NCI-H1092 (cell line): ENCODE measurements at places on chromosomes 2 and 18.
A peak's percentile ranks its signal among the peaks of the same experiment; 100 is the strongest.

DNA sequence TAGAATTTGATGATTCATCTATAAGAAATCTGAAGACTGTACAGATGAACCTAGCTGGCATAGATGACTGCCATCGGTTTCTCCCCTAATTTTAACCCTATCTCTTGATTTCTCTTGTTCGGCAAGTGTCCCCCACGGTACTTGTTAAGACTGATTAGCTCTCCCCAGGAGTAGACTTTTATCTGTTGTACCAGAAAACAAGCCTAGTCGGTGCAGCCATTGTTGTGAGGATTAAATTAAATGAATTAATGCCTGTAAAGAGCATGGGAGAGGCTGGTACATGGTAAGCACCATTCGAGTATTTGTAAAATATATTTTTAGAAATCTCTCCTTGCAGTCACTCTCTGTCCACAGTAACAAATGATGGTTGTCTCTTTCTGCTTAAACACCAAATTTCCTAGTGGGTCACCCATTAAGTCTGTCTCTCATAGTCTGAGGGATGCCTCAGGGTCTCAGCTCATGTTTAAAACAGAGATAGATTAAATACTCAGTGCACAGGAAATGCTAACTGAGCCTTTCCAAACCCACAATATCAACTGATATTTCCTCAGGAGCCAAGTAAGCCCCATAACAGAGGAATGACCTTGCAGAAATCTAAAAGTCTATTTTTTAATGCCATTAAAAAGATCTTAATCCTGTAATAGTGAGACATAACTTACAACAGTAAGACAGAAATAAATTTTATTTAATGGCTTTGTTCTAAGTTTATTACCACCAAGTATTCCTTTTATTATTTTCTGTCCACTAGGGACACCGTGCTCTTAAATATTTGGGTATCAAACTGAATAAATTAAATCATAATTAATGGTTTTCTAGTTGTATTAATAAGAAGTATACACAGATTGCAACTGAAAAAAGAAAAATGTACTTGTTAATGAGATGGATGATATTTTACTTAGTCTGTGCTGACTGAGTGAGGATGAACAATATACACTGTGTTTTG is 2.9 kb upstream of the B4GALT6 start:
- no peak for DNase-seq

DNA sequence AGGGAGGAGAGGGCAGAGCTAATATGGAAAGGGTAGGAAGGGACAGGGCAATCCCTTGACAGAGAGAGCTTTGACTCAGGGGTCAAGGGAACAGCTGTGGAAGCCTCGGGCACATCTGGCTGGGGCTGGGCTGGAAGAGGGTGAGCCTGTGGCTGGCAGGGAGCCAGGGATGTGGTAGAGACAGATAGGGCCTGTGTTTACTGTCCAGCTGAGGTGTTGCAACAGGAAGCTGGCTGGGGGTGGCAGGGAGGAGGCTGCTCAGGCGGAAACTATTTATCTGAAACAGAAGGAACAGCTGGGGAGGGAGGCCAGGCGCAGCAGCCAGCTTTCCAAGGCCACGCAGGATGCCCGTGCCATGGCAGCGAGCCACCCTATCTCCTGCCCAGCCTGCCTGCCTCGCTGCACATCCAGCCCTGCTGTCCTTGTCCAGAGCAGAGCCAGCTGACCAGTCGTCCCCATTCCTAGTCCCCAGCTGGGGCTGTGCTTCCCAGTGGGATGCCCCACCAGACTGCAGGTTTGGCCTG is 264.7 kb downstream of the CYP26B1 start:
- no peak for DNase-seq

- DNase-seq, result no peak
Measured at GRCh38 chr2:158805936-158806335, 10.8 kb downstream of the DAPL1 start.

DNA sequence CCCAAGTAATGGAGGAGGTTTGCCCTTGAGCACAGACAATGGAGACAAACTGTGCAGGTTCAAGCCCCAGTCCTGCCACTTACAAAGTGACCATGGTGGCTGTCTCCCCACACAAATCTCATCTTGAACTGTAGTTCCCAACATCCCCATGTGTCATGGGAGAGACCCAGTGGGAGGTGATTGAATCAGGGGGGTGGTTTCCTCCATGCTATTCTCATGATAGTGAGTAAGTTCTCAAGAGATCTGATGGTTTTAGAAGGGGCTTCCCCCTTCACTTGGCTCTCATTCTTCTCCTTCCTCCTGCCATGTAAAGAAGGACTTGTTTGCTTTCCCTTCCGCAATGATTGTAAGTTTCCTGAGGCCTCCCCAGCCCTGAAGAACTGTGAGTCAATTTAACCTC is 225.4 kb downstream of the TXNL1 start:
- no peak for DNase-seq

GRCh38 chr2:33467413-33467812 is 9.0 kb upstream of the RASGRP3 start:
- no peak for DNase-seq

DNA sequence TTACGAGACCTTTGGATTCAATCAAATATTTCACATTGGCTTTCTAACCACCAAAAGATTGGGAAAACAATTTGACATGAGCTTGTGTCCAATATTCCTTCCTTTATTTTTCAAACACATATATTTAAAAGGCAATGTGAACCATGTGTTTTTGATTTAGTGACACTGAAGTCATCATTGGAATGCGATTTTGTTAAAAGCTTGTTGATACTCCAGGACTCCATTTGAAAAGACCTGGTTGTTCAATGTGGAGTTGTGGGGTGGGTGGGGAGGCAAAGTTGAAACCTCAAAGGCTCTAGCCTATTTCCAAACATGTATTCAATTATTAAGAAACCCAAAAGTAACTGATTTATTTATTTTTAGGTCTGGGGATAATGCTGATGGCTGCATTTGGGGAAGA is 114.1 kb upstream of the TRIB2 start:
- DNase-seq, result no peak

- DNase-seq, result peak; percentile 77
Measured at GRCh38 chr2:113225263-113226259, 51.8 kb downstream of the PSD4 start.

GRCh38 chr2:132497591-132497990 is 81.0 kb downstream of the GPR39 start:
- DNase-seq, result no peak

DNA sequence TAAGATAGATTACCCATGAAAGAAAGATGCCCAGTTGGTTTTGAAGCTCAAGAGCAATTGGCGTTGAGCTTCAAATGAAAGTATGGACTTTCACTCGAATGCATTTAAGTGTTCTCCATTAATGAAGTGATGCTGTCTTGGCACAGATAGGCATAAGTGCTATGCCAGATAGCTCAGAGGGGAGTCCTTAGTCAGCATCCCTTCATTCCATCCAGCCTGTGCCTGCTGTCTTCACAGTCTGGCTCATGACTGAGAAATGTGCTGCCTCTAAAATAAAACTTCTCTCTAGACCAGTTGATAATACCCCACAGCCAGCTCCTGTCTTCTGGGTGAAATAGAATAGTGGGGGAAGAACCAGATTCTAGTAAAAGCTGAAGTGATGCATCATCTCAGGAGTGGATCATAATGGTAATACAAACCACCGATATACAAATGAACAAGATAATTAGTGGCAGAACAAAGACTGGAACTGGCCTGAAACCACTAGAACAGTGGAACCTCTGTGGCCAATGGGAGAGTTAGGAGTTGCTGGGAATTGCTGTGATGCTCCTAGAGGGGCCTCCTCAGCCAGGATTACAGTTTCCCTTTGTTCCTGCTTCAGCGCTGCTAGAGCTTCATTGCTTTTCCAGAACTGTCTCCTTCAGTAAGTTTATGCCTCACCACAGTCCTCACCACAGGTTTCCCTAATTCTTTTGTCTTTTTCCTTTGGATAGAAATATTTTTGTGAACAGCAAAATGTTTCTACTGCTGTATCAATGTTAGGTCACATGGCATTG is 359.3 kb downstream of the KIAA1328 start:
- DNase-seq, result no peak

- no peak for DNase-seq
Measured at GRCh38 chr2:212194396-212194795, 344.2 kb downstream of the ERBB4 start.

DNA sequence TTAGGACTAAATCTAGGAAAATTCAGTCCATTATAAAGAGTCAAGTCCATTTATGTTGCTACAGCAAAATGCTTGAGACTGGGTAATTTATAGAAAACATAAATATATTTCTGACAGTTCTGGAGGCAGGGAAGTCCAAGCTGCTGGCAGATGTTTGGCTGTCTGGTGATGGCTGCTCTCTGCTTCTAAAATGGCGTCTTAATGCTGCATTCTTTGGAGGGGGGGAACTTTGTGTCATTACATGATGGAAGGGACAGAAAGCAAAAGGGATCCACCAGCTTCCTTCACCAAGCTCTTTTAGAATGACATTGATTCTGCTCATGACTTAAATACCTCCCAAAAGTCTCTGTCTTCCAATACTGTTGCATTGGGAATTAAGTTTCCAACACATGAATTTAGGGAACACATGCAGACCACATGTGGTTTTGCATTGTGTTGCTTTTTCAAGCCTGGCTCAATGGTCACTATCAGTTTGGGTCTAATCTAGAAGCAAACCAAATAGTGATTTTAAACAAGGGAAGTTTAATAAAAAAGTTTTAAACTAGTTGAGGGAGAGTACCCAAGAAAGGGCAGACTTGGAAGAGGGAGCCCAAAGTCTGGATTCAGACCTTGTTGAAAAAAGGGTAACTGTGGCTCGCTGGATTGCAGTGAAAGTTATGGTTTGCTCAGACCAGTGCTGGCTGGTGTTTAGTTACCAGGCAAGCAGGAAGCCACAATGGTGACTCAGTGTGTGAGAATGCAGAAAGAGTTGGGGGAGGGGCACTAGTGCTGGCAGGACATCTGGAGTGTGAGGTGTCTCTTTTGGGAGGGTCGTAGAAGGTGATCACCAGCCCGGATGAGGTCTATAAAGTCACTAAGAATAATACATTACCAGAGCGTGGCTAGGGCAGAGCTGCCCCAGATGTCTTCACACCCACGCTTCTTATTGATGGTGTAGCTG is 30.8 kb downstream of the C18orf54 start:
- no peak for DNase-seq

- DNase-seq, result peak; percentile 60
Measured at GRCh38 chr2:44707945-44708660, 233.4 kb upstream of the SIX3 start.

DNA sequence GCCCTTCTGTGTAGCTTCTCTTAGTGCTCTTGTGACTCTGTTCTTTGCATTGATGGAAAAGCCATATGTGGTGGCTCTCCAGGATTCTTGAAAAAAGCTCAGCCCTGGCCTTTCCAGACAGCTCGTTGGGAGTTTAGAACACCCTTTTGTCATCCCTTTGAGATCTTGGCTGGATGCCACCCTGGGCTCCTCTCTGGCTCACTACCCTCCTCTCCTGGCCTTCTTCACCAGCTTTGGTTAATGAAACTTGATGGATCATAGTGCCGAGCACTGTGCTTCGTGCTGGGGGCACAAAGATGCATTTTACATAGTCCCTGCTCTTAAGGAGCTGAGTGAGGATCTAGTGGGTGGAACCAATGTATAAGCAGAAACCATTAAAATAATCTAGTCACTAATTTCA is 15.6 kb upstream of the FHOD3 start:
- no peak for DNase-seq

GRCh38 chr2:65016789-65017188 is 27.6 kb downstream of the SLC1A4 start:
- no peak for DNase-seq

- no peak for DNase-seq
Measured at GRCh38 chr2:212528106-212528856, 10.3 kb downstream of the ERBB4 start.

- DNase-seq, result peak; percentile 24
Measured at GRCh38 chr2:178891265-178891958, 84.2 kb upstream of the TTN start.

DNA sequence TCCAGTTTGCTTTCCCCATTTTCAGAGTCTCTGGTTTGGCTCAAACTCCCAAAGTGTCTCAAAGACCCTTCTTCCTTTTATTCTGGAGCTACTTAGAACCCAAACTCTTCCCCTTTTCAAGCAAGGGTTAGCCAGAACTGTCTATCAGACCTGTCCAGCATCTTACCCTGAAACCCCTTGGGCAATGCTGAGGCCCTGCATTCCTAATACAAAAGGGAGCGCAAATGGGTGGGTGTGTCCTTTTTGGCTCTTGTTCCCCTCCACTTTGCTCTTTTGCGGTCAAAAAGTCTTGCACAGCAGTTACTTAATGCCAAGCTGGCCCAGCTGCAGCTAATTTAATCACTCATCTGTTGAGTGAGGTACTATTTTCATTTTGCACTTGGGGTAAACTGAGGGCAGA is 231.2 kb upstream of the FOSL2 start:
- DNase-seq, result no peak

DNA sequence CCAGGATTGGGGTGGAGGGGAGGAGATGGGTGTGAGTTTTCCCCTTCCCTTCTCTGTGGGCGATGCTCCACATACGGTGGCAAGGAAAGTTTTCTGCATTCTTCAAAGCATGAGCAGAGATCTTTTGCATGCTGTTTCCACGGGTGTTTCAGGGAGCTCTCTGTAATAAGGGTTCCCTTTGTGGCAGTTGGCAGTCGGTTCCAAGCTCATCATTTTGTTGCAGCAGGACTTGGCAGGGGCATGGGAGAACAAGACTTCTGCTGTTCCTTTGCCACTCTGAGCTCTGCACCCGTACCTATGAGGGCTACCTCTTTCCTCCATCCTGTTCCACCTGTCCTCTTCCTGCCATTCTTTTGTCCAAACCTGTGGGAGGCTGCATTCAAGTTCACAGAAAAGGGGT is 71.3 kb upstream of the SPRED2 start:
- no peak for DNase-seq

- no peak for DNase-seq
Measured at GRCh38 chr2:28439763-28440162, 47.1 kb downstream of the FOSL2 start.

GRCh38 chr2:239252801-239253200 is 148.0 kb downstream of the HDAC4 start:
- DNase-seq, result peak; percentile 11

- DNase-seq, result peak; percentile 26
Measured at GRCh38 chr2:24123922-24124580, 782 bp downstream of the FAM228B start.

GRCh38 chr2:128389388-128390086 is 70.9 kb upstream of the HS6ST1 start:
- DNase-seq, result no peak

DNA sequence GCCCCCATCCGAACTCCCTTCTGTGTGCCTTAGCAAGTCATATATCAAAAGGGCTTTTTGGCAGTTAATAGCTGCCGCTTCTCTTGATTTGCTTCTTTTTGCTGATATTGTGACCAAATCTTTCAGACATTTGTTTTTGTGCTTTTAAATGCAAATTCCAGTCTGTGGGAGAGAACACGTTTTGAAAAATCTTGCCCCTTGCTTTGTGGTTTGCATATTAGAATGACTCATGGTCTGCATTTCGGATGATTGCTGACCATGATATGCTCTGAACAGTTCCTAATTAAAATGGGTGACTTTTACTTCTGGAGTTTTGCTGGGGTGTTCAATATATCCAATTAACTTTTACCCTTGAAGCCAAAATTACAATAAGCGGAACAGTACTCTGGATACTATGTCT is 58.2 kb upstream of the ST6GAL2 start:
- no peak for DNase-seq

- no peak for DNase-seq
Measured at GRCh38 chr2:42567806-42568400, 529 bp upstream of the MTA3 start.
